ENCODE measurements at places on chromosomes 4 and X.

- peak; percentile 60 for DNase-seq
These were observed 122.6 kb downstream of the SHISA3 start for GRCh38 chr4:42519803-42520417.

DNA sequence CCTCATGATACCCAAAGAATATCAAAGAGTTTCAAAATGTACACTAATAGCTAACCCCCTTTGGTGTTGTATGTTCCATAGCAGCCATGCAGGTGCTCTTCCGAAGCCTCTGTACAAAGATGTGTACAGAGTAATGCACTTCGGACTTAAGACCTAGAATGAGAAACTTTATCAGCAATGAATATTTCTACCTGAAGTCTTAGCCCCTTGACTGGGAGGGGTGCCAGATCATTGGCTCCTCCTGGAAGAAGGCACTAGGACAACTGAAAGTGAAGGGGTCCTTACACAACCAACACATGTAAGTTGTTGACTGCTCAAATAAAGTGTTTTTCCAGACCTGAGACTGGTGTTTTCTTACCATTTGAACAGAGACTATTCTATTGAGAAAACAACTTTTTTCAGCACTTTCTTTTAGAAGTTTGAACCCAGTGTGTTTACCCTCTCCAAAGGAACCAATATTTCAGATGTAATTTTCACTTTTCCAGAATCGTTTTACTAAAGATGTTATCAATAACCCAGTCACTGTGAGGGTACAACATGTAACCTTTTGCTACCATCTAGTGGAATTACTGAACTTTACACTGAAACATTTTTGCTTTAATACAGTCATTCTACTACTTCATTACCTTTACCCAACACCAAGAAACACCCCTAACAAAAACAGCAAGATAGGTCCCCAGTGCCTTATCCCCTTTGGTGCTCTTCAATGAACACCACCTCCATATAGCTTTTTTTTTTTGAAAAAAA is 33.3 kb upstream of the PRDX4 start:
- DNase-seq = no peak

DNA sequence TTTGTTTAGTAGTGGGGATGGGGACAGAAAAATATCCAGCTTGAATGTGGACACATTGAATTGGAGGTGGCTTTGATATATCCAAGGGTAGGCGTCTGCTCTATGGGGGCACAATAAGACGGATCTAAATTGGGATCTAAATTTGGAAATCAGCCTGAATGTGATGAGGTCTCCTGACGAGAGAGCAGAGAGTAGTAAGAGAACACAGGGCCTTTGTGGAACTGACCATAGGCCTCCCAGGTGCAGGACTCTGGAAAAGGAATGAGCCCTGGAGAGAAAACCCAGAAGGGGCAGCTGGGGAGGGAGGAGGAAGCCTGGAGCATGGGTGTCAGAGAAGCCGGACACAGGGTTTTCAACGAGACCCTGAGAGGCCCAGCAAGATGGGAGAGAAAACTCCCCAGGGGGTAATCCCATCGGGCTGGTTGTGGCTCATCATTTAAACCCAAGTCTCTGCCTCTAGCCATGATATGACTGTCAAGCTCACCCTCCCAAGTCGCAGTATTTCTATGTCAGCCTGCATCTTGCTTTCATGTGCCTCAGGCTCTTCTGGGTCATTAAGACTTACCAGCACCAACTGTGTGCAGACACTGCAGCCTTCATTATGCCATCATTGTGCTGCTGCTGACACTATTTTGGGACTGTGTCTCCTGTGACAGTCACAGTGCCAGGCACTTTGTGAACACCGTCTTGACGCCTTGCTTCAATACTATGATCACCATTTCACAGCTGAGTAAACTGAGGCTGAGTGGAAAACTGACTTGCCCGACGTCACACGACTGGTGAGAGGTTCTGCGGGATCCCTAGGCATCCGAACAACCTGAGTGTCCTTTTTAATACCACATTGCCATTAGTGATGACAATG is 57.1 kb downstream of the ANAPC4 start:
- no peak for DNase-seq

DNA sequence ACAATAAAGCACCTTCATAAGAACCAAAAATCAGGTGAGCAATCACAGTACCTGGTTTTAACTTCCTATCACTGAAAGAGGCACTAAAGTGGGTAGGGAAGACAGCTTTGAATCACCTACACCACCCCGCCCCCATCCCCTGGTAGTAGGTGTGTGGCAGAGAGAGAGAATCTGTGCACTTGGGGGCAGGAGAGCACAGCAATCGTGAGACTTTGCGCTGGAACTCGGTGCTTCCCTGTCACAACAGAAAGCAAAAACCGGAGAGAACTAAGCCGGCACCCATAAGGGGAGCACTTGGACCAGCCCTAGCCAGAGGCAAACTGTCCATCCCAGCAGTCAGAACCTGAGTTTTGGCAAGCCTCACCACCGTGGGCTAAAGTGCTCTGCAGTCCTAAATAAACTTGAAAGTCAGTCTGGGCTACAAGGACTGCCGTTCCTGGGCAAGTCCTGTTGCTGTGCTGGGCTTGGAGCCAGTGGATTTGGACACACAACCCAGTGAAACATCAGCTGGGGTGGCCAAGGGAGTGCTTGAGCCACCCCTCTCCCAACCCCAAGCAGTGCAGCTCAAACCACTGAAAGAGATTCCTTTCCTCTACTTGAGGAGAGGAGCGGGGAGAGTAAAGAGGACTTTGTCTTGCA is 32.1 kb downstream of the NDUFB11 start:
- DNase-seq = no peak

All from activated CD8-positive, alpha-beta memory T cell treated with anti-CD3 and anti-CD28 coated beads, Interleukin-2, amount 50 U/mL, for 48 hours (primary cell).